Stimulated activated CD4-positive, alpha-beta T cell treated with anti-CD3 and anti-CD28 coated beads, Interleukin-1b, Interleukin-23, amount 100 ng/mL, for 1 hour (primary cell): ENCODE measurements at places on chromosomes 6 and 20.
A peak's percentile ranks its signal among the peaks of the same experiment; 100 is the strongest.

DNA sequence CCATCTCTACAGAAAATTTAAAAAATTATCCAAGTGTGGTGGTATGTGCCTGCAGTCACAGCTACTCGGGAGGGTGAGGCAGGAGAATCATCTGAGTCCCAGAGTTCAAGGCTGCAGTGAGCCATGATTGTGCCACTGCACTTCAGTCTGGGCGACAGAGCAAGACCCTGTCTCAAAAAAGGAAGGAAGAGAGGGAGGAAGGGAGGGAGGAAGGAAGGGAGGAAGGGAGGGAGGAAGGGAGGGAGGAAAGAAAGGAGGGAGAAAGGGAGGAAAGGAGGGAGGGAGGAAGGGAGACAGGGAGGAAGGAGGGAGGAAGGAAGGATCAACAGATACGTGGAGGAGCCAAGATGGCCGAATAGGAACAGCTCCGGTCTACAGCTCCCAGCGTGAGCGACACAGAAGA is 90.1 kb downstream of the ZNF217 start:
- DNase-seq = no peak

GRCh38 chr6:26064619-26065257 is 22.5 kb upstream of the HFE start:
- no peak for DNase-seq

GRCh38 chr6:131451321-131452144 is 121.5 kb upstream of the ARG1 start:
- DNase-seq = no peak

DNA sequence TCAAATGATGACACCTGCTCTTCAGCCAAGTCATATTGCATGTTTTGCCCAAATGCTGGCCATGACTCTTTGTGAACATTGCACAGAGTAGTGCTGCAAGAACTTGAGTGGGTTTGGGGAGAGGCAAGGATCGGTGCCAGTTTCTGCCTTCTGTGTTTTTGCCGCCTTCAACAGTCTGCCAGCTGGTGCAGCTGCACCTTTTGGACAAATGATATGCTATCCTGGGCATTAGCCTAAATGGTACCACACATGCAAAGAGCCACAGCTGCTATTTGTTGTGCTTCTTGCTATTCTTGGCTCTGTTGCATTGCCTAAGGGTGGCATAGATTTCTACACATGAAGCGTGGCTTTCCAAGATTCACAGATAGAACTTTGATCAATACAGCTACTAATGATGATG is 189.0 kb upstream of the CCN2 start:
- no peak for DNase-seq

DNA sequence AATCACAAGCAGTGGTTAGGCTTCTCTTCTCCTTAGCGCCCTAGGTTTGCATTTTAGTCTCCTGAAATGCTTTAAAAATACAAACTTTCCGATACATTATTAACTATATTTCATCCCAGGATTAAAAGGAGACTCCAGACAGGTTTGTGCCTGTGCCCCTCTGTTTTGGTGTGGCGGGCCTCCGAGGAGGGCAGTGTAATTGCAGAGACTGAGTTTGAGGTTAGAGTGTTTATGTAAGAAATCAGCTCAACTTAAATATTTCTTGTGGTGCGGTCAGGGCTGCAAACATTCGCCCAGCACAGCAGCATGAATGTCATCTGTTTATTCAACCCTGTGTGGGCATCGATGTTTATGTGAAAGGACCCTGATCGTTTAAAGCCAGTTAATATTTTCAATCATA is 130.4 kb upstream of the AKAP12 start:
- DNase-seq = no peak

DNA sequence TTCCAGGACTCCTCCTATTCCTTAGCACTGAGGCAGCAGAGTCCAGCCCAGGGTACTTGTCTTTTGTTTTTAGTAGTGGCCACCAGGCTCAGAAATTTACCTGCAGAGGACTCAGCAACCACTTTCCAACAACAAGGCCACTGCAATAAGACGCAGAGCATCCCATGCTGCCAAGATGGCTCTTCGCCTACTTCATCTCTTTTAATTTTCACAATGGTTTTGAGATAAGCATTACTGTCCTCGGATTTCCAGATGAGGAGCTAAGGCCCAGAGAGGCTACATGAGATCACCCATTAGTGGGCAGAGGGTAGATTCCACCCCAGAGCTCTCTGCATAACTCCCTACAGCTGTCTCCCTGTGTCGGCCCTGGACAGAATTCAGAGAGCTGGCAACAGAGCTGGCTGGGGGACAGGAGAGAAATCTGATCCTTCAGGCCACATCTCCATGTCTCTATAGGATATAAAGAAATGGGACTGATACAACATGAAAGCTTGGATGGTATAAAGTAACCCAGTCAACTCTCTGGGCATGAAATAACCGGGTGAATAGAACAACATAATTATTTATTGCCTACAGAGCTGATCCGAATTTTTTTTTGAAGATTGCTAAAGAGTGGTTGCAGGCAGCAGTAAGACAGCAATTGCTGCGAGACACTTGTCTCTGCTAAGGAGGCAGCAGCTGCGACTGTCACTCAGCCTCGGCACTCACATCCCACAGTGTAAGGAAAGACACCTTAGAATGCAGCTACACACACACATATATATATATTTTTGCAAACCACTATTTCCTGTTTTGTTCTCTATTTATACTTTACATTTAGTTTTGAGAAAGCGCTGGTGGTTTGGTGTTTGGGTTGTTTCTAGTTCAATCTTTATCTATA is 37.2 kb downstream of the SCML4 start:
- DNase-seq = no peak

DNA sequence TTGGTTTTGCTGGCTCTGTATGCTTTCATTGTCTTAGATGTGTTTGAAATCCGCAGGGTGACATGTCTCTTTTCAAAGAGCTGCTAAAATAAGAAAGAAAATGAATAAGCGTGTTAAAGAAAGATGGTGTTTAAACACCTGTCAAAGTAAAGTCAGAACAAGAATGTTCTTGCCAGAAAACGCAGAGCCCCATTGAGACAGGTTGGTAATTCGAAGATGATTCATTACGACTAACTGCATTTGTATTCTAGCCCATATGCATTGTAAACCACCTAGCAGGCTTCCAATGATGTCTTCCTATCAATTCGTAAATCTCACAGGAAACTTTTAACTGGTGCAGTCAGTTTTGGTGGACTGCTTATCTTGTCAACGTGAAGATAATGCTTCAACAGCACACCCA is 16.8 kb downstream of the PHACTR2 start:
- no peak for DNase-seq

- no peak for DNase-seq
Observed at GRCh38 chr6:48994811-48995210, 468.2 kb downstream of the MMUT start.

GRCh38 chr20:35942243-35942642 is 12.1 kb downstream of the SCAND1 start:
- DNase-seq = no peak

- no peak for DNase-seq
Observed at GRCh38 chr20:6718662-6719368, 48.7 kb upstream of the BMP2 start.

- DNase-seq = no peak
Observed at GRCh38 chr6:163620670-163621330, 206.3 kb downstream of the QKI start.

DNA sequence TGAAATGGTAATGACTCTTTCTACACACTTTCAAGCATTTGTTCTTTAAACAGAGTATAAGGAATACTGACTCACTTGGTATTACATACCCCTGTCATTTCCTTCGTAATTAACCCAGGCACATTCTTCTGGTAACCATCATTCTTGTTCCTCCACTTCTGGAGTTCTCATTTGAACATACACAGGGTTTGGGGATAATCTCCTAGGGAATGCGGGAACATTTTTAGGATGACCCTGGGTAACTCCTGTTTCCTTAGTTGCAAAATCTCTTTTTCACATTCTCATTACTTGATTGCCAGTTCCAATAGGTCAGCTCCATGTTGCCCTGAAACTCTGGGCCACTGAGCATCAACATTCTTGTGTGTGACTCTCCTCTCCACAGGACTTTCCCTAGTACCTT is 51.5 kb upstream of the E2F3 start:
- DNase-seq = no peak

DNA sequence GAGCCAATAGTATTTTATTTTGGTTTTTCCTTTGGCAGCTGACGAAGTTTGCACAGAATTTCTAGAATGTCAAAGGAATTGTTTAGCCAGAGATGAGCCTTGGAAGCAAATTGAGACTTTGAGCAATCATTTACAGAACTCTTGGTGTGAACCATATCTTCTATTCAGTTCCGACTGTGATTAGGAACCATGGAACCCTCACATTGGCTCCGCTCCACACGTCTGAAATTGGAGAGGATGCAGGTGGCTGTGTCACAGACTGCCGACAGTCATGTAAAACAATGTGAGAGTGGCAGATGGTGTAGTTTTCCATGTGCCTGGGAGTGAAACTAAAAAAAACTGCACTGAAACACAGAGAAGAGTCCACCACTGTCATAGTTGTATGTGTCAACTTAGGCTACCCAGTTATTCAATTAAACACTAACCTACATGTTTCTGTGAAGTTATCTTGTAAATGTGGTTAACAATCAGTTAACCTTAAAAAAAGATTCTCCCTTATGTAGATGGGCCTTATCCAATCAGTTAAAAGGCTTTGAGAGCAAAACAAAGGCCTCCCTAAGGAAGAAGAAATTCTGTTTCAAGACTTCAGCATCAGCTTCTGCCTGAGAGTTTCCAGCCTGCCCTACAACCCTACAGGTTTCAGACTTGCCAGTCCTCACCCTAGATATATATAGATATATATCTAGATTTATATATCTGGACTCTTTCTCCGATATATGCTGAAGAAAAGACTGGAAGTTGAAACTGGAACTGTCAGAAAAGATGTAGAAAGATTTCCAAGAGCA is 3.3 kb upstream of the HMGN4 start:
- DNase-seq = no peak

DNA sequence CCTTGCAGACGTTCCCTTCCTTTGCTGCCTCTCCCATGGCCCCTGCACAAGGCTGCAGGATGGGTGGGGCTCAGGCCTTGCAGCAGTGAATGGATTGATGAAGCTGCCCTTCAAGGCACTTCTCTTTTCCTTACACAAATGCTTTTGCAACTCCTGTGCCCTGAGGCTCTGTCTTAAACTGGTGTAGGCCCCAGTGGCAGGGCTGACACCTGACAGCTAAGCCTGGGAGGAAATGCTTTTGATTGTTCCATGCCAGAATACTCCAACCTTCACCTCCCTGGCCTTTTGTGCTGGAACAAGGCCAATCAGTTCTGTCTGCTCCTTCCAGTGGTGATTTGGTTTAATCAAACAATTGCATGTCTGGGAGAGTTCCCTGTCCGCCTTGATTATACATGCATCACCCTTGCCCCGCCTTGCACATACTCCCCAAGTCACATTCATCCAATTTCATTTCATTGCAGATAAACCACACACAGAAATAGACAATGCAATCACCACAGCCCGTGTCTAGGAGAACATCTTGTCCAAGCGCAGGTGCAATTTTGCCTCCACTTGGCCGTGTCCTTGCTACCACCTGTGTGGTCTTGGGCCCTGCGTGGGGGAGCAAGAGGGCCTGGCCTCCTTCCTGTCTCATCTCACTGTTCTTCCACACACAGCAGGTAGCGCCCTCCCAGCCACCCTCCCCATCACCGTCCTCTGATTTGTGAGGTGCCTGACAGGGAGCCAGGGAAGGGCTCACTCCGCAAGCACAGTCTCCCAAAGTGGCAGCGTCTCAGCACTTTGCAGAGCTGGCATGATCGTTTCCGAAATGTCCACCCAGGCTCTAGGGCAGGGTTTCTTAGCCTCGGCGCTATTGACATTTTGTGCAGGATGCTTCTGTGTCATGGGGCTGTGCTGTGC is 120.4 kb downstream of the CDH26 start:
- DNase-seq = no peak

DNA sequence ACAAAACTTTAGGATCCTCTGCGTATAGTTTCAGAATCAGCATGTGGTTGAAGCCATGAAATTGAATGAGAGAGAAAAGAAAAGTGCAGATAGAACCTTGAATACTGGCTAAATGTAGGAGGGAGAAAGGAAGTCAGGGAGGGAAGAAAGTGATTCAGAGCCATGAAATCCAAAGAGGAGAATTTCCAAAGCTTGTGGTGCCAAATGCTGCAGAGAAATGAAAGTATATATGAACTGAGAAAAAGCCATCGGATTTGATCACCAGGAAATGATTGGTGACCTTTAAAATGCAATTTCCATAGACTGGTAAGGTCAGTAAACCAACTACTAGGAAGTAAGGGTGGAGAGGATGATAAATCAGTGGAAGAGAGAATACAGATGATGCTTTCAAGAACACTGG is 142.3 kb downstream of the TFAP2A start:
- DNase-seq = no peak

DNA sequence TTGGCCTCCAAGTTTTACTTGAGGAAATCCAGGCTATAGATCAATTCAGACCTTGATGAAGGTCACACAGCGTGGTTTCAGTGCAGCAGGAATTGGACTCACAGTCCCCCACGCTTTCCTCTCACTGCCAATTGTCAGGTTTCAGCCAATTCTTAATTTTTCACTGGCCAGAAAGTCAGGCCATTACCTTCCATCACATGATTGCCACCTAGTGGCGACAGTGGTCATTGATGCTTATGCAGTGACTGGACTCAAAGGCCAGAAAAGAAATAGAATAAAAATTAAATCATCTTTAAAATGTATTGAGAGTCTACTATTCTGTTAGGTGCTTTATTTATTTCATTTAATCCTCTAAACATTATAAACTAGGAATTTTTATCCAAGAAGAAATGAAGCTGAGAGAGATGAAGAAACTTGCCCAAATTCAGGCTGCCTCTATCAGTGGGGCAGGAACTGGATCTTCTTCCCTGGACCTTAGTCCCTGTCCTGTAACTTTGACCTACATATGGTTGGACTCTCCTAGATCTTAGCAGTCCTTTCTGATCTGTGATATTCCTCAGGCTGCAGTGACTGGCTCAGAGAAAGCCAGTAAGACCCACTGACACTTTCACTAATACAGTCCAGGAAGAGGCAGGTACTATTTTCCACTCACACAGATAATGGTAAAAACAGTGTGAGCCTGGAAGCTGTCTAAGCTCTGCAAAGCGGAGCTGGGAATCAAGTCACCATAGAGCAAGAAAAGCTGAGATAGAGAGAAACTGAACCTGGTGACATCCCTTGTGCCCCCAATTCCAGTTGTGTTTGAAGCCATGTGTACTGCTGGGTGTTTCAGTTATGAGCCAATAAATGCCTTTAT is 133.3 kb downstream of the ELOVL4 start:
- peak; percentile 43 for DNase-seq

DNA sequence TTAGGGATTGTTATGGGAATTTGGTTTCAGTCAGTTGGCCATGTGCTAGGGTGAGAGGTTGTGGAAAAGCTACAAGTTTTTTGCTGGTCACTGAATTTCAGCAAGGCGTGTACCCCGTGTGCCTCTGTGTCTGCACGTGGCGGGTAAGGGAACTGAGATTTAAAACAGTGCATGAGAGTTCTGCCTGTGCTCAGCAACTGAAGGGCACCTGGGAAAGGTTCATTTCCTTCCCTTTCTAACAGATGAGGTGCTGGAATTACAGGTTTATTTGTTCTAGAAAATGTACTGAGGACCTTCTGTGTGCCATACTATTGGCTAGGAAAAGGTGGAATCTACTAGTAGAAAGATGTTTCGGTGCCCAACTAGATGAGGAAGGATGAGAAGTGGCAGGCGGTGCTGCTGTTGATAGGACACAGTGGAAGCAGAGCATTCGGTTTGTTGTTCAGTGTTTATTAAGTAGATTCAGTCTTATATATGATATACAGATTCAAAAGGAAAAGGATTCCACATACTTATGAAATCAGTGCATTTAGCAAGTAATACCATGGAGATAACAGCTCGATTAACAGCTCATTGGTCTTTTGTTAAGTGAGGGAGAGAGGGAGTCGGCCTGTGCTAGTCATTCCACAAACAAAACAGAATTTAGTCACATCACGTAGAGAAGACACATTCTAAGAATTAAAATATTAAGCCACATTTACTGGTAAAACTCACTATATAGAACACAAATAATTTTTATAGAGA is 84.7 kb downstream of the ASXL1 start:
- DNase-seq = no peak
